ENCODE measurements at places on chromosomes 4 and X.

- no peak for DNase-seq
Measured at GRCh38 chrX:105821471-105822121, 743 bp upstream of the NRK start.

GRCh38 chr4:28462766-28463700, 1602.4 kb downstream of the STIM2 start:
- no peak for DNase-seq

DNA sequence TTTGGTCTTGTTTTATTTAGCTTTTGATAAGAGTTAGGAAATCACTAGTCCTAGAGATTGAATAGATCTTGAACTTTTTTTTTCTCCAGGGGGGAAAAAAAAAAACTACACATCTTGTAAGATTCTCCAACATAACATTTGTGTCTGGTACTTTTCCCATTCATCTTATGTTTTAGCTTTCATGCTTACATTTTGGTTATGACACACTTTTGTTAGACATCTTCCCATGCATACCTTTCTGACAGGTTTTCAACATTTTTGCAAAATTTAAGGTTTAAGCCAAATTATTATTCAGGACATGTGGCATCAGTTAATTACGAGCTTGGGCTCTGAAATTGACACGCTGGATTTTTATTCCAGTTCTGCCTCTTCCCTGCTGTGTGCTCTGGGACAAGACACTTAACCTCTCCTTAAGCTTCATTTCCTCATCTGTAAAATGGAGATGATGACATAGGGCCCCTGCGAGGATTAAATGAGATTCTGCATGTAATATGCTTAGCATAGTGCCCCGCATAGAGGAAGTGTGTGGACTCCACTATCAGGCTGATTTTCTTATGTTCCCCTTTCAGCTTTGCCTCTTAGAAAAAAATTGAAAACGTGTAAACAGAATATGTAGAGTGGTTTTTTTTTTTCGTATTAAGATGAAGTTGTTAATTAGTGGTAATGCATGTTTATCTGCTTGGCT, 5.3 kb downstream of the KIT start:
- DNase-seq = no peak

DNA sequence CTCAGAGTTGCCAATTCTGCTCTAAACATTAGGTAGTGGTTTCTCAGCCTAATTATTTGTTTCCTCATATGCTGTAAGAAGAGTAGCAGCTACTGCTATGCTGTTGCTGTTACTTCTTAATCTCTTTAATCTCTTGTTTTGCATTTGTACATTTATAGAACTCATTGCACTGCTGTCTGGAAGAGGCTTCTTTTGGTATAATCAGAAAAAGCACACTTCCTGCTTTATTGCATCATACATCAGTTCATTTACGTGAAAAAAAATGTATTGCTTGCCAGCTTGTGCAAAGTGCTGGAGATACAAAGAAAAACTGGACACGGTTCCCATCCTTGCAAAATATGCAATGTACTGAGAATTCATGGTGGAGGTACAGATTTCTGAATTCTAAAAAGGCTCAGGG, 332.0 kb downstream of the GRXCR1 start:
- DNase-seq = no peak

DNA sequence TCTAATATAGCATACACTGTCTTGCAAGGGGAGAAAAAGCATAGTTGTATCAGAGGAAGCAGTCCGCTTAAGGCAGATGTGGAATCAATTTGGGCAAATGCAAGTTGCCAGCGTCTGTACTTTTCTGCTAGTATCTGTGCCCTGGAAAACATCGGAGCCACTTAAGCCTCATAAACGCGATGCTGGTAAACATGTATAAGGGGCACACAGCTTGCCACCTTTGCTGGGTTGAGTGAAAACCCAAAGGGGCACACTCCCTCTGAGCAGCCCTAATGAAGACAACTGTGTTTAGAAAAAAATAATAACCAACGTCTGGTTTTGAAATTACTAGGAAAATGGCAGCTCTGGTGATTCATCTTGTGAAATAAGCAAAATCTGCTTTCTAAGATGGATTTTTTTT, 24.3 kb downstream of the SMIM20 start:
- DNase-seq = no peak

DNA sequence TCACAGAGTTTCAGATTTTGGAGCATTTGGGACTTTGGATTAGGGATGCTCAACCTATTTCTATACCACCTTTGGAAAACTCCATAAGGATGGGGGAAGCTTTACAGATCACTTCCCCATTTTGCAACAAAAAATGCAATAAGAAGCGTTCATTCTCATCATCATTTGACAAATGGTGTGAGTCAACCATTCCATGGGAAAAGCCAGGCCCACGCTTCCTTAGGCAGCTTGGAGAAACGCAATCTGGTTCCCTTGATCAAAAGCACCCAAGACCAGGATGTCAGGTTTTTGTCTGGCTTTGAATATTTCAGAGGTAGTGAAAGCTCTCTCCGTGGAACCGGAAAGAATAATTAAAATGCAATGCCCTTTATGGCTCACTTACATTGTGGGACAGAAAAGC, 79.3 kb upstream of the C4orf50 start:
- no peak for DNase-seq

- DNase-seq = no peak
Measured at GRCh38 chr4:123438031-123438430, 41.4 kb downstream of the SPRY1 start.

DNA sequence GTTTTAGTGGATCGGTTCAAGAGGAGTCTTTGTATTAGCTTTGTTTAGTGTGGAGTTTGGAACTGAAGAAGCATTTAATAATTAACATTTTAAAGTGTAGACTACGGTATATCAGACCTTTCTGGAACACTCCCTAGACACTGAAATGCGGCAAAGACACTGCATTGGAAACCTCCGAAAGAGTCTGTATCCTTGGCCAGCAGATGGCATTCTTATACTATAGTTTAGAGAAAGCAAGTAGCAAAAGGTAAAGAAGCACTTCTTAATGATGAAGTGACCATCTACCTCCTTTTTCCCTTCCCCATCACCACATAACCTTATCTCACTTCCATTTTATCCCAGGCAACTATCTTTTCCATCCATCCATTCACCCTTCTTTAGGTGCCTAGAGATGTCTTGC, 7.6 kb downstream of the FABP2 start:
- DNase-seq = peak; percentile 29

DNA sequence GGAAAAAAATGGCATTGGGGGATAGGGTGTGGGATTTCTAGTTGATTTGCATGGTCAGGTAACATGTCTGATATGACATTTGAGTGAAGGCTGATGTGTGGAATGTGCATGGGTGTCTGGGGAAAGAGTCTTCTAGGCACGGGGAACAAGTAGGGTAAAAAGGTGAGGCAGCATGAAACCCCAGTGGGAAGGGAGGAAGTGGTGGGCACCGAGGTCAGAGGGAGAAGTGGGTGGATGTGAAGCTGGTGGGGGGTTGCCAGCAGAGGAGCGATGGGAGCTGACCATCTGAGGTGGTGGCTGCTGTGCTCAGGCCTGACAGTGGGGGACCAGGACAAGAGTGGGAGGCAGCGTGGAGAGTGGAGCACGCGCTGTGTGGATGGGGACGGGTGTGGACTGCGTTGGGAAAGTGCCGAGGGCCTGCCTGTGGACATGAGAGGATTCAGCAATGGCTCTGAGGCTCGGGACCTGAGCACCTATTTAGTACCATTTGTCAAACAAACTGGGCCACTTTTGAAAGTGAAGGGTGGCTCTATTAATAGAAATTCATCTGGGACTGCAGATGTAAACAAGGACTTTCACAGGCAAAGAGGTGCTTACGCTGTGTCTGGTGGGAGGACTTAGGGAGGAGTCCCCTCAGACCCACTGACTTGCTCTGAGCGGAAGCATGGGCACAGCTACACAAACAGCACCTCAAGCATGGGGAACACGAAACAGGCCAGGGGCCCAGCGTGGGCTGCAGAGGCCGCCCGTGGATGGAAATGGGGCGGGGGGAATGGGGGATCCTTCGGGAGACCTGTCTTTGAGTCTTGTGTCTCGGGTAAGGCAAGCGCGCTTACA, 16.7 kb upstream of the S100P start:
- no peak for DNase-seq

DNA sequence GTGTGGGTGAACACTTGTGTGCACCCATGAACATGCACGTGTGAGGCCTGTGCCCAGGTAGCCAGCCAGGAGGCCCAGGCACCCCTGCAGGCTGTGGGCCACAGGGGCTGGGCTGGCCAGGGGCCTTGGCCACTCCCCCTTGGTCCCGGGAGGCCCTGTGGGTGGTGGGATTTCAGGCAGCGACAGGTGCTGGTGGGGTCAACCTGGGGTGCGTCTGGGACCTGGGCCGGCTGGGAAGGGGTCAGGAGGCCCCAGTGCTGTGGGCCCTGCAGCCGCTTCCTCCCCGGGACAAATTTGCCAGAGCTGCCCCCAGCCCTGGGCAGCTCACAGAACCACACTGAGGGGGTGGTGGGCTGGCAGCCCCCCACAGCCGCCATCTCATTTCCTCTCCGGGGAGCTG, 7.9 kb downstream of the FGFRL1 start:
- DNase-seq = no peak

- peak; percentile 8 for DNase-seq
Measured at GRCh38 chr4:167452922-167453430, 218.7 kb upstream of the SPOCK3 start.

DNA sequence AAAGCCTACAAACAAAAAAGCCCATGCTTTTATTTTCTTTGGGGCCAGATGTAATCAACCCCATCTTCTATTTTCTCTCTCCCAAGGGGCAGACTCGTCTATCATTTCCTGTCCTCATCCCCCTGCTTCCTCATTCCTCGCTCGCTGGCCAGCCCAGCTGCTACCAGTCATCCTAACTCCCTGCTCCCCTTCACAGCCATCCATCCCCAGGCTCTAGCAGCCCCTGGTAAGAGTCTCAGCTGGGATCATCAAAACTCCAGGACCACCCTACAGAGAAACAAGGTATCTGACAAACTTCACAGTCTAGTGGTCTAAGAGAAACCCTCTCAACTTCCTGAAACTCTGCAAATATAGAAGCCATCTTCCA, 23.6 kb downstream of the SH3KBP1 start:
- no peak for DNase-seq

- DNase-seq = no peak
Measured at GRCh38 chr4:106062452-106062875, 167.2 kb downstream of the NPNT start.

DNA sequence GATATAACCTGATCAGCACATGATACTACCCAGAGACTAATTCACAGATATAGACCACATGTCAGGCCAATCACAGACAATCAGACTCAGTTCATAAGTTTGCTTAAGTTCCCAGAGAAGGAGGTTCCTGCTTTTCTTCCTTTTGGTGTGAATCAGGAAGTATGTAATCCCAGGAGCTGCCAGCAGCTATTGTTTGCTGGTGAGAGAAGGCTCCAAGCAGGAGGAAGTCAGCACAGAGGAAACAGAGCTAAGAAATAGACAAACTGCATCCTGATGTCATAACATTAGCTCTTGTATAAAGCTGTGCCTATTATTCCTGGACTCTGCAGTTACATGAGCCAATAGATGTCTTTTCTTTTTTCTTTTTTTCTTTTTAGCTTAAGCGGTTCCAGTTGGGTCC, 50.9 kb downstream of the UCHL1 start:
- DNase-seq = no peak

DNA sequence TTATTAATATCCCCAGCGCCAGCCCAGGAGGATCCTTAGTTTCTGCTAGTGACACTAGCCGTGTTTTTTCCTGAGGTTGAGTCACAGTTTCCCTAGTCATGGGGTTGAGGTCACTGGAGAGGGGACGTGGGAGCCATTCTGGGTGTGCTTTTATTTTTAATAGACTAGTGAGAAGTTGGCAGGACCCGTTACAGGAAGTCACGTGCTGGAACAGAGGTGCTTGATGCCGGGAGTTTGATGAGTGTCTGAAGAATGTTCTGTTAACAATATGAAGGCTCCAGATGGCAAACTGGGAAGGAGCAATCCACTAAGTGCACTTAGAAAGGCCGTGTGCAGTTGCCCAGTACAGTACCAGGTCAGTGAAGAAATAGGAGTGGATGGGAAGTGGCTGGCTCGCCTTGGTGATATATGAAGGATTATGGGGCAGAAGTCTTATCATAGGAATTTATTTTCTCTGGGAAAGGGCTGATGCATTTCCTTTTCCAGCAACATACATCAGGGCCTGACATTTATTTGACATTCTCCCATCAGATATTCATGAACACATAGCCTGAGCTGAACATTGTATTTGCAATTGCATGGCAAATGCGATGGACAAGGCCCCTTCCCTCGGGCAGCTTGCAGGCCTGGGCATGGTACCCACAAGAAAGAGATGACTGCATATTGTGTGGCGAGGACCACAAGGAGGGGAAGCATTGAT, 291.8 kb downstream of the FBXW7 start:
- no peak for DNase-seq

DNA sequence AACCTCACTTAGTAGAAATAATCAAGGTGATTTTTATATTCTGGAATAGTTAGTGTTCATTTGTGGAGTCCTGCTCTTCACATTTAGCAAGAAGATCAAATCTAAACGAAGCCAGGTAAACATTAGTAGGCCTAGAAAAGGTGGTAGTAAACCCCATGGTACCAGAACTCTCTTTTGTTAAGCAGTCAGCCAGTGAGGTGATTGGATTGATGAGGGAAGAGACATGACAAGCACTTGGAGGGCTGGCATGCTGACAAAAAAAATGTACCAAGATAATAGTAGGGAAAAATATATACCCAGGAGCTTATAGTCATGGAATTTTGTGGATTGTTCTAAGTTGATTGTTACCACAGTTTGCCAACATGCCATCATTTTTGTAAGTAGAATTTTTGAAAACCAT, 163.8 kb downstream of the BANK1 start:
- DNase-seq = peak; percentile 61

DNA sequence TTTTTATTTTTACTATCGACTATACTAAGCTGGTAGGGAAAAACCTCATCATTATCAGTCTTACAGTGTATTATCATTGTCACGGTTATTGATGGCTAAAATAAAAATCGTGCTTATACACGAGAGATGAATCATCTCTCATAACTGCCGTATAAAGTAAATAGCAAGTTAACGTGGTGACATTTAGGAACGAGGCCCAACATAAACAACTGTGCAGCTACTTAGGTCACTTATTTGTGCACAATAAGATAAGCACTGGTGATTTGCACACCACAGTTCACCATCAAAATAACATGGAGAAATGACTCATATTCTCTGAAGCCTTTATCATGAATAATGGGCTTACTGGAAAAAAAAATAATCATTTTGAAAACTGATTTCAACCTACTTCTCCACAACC, 482.0 kb upstream of the TENM3 start:
- DNase-seq = no peak

GRCh38 chrX:153819384-153820040, 10.8 kb downstream of the PDZD4 start:
- no peak for DNase-seq

- DNase-seq = no peak
Measured at GRCh38 chr4:41542526-41543275, 4.7 kb downstream of the LIMCH1 start.

- no peak for DNase-seq
Measured at GRCh38 chr4:52990706-52991105, 128.6 kb downstream of the RASL11B start.

GRCh38 chr4:75733369-75733768, 9.0 kb downstream of the USO1 start:
- no peak for DNase-seq

GRCh38 chr4:148235809-148236208, 206.4 kb downstream of the NR3C2 start:
- peak; percentile 59 for DNase-seq

GRCh38 chr4:24979554-24979953, 51.2 kb downstream of the LGI2 start:
- DNase-seq = no peak

- no peak for DNase-seq
Measured at GRCh38 chr4:183783991-183784553, 121.0 kb upstream of the STOX2 start.
